Neural crest cell (in vitro differentiated cells): ENCODE measurements at places on chromosomes 2 and 18. TPM values are rescaled to one million over a fixed set of nuclear protein-coding genes. Genes with fewer than 3 reads are reported as not detected.

GRCh38 chr2:33370636-33371265, 105.7 kb upstream of the RASGRP3 start:
- no peak overlapping the region for H3K4me3 ChIP-seq
- no peak overlapping the region for H3K27ac ChIP-seq
- H3K36me3 ChIP-seq, result no peaks in the 10 kb centered on the region
- DNase-seq, result no peak

DNA sequence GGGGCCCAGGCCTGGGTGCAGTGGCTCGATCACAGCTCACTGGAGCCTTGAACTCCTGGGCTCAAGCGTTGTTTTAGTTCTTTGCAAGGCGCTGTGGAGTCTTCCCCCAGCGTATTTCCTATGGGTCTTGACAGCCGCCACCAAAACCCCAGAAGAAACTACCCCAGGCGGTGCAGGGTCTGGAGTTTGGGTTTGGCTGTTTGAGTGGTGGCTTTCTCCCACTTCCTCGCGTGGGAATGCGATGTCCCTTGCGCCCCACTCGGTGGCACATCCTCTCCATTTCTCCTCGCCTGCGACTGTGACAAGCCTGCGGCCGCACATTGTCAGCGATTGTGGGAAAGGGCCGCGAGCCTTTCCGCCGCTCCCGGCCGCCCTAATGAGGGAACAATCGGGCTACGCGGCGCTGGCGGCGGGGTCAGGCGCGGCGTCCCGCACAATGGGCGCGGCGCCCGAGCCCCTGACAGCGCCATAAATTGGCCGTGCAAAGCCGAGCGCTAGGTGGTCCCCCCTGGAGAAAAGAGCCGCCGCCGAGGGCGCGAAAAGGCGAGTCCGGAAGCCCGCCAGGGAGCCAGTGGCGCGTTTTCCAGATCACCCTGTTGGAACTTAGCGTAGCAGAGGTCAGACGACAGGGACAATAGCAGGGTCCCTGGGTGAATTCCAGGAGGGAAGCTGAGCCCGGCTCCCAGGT, 194.9 kb upstream of the POU3F3 start:
- H3K36me3 ChIP-seq, result no peaks in the 10 kb centered on the region
- peak overlapping the region; percentile 50 for H3K4me3 ChIP-seq
- peak; percentile 50 for DNase-seq
- peaks cover 57% of the 10 kb centered on the region for H3K4me1 ChIP-seq

The BCL2L11 gene
- total RNA-seq, result 16.4 and 21.9 TPM in 2 replicates

The ACVR2A gene
- total RNA-seq, result 25.4 and 26.8 TPM in 2 replicates

The DYNAP gene
- total RNA-seq, result not detected in 2 replicates

DNA sequence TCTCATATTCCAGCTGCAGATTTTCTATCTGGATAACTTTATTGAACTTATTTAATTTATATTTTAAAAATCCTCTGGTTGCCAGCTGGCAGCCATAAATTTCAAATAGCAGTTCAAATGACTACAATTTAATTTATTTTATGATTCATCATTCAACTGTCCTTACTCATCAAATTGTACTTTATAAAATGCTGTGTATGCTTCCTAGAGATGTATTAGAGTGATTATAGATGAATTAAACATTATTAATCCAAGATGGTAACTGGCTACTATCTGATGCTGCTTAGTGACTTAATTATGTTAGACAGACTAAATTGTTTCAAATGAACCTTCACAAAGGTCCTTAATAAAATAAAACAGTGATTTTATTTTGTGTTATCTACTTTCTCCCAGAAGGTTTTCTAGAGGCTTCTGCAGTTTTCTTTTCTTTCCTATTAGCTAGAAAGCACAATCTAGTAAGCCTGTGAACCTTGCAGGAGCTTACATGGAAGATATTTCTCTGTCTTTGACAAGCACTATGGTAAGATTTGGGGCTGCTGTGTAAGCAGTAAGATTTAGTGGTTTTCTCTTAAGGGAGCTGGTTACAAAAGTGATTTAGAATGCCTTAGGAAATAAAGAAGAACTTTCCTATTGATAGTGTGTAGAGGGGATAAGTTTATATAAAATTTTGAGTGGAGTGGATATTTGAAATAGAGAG, 322.3 kb downstream of the FSIP2 start:
- H3K4me1 ChIP-seq, result peaks cover 15% of the 10 kb centered on the region
- peaks cover 2% of the 10 kb centered on the region for H3K36me3 ChIP-seq
- no peak for DNase-seq

- H3K4me3 ChIP-seq, result no peak overlapping the region
- DNase-seq, result no peak
- peaks cover 28% of the 10 kb centered on the region for H3K36me3 ChIP-seq
- no peaks in the 10 kb centered on the region for H3K4me1 ChIP-seq
- no peak overlapping the region for H3K27ac ChIP-seq
- H3K27me3 ChIP-seq, result no peaks in the 10 kb centered on the region
Measured at GRCh38 chr2:196703695-196704094, 64.2 kb downstream of the CCDC150 start.

GRCh38 chr2:9398881-9399780, 24.2 kb downstream of the ITGB1BP1 start:
- peaks cover 6% of the 10 kb centered on the region for H3K36me3 ChIP-seq
- DNase-seq, result no peak
- H3K4me1 ChIP-seq, result peaks cover 11% of the 10 kb centered on the region
- H3K27ac ChIP-seq, result peak overlapping the region; percentile 36
- no peaks in the 10 kb centered on the region for H3K27me3 ChIP-seq

The RAB27B gene
- total RNA-seq, result 0.25 and 0.44 TPM in 2 replicates

- H3K4me1 ChIP-seq, result peaks cover 35% of the 10 kb centered on the region
- no peak for DNase-seq
- peaks cover 3% of the 10 kb centered on the region for H3K36me3 ChIP-seq
- no peak overlapping the region for H3K4me3 ChIP-seq
Measured at GRCh38 chr18:55425698-55426097, 162.3 kb downstream of the TCF4 start.

GRCh38 chr2:119426801-119427395, 4.8 kb upstream of the TMEM37 start:
- peaks cover 14% of the 10 kb centered on the region for H3K27me3 ChIP-seq
- peaks cover 1% of the 10 kb centered on the region for H3K36me3 ChIP-seq
- DNase-seq, result no peak
- peaks cover 60% of the 10 kb centered on the region for H3K4me1 ChIP-seq
- no peak overlapping the region for H3K4me3 ChIP-seq

GRCh38 chr2:71223767-71224333, 3.1 kb downstream of the PAIP2B start:
- peaks cover 16% of the 10 kb centered on the region for H3K27me3 ChIP-seq
- peak overlapping the region; percentile 80 for H3K4me3 ChIP-seq
- peaks cover 14% of the 10 kb centered on the region for H3K4me1 ChIP-seq
- DNase-seq, result peak; percentile 54
